Esophagus squamous epithelium (tissue), 5 donors: ENCODE measurements at places on chromosomes 5 and 9.

- DNase-seq, result no peak
Observed at GRCh38 chr5:112196584-112196983, 222.5 kb downstream of the EPB41L4A start.

GRCh38 chr5:107502676-107503060, 168.1 kb downstream of the EFNA5 start:
- no peak for DNase-seq

DNA sequence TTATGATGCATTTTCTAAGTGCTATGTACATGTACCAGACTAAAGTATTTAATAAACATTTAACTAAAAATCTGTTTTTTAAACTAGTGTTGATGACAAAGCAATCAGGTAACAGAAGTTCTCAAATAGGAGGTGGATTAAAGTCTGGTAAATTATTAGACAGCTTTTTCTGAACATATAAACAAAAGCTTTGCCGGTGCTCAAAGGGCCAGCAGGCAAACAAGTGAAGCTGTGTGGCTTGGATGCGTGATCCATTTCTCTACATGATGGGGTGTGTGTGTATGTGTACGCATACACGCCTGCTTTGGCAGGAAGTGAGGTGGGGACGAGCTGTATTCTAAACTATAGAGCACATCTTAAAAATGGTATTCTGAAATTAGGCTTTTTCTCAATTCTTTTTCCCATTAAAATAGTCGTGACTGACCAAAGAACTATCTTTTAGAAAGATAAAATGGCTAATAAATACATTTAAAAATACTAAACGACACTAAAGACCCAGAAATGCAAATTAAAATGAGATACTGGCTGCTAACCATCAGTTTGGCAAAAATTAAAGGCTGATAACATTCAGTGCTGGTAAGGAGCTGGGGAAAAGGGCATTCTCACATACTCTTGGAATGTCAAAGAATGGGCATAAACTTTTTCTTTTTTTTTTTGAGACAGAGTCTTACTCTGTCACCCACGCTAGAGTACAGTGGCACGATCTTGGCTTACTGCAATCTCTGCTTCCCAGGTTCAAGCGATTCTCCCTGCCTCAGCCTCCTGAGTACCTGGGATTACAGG, 174.0 kb downstream of the MAPKAP1 start:
- no peak for DNase-seq

DNA sequence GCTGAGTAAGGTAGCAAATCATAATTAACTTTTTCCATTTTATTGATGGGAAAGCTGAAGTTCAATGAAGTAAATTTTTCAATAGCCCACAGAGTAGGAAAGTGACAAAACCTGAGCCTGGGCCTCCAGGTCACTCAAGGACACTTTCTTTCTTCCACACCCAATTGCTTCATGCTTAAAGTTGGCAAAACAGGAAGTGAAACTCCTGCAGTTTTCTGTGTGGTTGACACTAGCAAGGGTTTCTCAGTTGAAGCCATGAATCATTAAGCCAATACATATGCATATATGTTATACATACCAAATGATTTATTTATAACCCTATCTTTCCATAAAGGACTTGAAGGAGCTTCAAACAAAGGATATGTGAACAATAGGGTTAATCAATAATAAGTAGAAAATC, 13.9 kb downstream of the TLR4 start:
- no peak for DNase-seq

DNA sequence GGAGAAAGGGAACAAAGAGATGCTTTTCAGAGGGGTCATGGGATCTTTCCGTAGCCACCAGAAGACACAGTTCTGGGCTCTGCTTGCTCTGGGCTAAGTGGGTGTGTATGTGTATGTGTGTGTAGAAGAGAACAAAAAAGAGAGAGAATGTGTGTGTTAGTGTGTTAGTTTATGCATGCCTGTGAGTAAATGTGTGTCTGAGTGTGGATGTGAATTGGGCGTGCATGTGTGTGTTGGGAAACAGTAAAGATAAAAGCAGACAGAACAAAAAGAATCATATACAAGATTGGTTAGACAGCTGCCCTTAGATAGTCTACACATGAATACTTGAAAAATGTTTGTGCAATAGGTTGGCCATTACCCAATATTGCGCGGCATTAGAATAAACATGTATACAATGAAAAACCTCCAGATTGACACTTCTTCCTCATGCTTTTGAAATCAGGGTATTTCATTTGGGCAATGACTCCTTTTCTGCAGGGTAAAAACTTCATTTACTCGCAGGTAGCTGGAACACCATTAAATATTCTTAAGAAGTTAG, 36.5 kb upstream of the HSPA9 start:
- DNase-seq, result no peak

DNA sequence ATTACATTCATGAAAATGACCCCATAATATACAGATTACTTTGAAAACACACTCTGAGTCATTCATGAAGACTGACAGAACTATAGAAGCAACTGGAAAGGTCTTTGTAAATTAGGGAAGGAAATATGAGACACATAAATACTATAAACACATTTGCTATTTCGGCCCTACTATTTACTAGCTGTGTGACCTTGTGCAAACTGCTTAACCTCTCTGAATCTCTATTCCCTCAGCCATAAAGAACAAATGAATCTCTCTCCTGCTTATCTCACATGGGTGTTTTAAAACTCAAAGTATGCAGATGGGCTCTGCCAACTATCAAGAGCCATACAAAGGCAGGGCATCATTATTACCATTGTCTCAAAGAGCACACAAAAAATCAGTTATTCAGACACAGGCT, 52.9 kb downstream of the APBA1 start:
- no peak for DNase-seq

DNA sequence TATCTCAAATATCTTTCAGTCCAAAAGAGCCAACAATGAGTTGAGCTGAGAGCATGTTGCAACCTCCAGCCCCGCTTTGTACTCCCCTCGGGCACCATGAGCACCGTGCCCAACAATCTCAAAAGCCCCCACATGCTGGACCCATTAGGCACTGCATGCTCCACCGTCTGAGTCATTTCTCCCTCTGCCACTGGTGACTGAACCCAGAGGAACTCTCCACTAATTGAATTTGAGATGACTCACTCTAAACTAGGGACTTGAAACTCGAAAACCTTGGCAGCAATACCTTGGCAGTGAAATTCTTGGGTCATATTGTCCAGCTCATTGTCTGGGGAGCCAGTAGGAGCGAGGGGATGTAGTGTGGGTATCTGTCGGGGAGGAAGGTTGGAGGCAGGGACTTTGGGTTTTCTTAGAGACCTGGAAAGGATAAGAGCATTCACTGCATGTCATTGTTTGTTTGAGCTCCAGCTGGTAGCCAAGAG, 49.9 kb upstream of the SLIT3 start:
- DNase-seq, result no peak

- DNase-seq, result no peak
Observed at GRCh38 chr5:5078009-5078897, 61.9 kb upstream of the ADAMTS16 start.

GRCh38 chr5:120988941-120989340, 524.8 kb downstream of the PRR16 start:
- no peak for DNase-seq

DNA sequence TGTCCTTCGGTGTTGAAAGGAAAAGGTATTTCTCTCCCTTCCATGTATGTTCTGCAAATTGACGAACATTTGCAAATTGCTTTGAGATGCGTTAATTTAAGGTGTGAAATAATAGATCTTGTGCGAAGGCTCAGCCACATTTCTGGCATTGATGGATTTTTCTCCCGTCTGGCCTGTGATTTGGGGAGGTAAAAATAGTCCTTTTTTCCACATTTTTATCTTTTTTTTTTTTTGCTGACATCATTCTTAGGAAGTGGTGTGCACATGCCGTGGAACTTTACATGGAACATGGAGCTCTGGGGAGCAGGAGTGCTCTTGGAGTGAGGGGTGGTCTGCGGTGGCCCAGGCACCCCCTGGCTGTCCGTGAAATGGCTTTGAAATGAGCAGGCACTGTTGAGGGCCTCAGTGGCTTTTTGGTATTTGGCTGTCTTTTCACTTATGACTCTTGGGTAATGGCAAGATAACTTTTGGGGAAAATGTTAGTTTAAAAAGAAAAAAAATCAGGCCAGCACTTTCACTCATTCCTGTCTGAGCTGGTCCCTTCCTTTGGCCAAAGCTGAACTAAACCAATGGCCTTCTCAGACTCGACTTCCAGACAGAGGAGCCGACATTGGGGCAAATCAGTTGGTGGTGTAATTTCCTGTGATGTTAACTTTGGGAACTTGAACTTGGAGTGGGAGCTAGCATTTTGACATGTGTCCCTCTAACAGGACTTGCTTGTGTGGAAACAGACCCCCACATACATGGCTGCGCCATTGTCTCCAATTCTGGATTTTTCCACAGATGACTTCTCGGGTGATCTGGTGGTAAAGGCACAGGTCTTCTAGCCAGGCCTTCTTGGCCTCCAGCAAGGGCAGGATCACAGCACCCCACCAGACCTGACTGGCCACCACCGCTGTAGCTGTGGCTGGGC, 4.2 kb downstream of the NEK6 start:
- DNase-seq, result no peak

GRCh38 chr5:135396459-135397055, 2.5 kb downstream of the MACROH2A1 start:
- no peak for DNase-seq

DNA sequence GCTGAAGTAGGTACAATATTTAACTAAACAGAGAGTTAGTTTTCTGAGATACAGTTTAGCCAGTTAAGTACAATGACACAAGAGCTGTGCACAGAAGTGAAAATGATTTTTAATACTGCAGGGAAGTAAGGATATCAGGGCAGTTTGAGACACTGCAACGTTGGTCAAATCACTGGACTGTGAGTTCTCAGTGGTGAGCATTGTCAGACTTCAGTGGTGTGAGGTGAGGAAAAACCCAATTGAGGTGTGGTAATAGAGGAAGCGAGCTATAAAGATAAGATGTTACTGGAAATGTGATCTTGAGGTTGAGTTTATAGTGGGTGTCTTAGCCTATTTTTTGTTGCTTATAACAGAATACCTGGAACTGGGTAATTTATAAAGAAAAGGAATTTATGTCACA, 12.8 kb upstream of the FBXL7 start:
- DNase-seq, result no peak

- DNase-seq, result no peak
Observed at GRCh38 chr5:111993242-111993641, 236.2 kb upstream of the NREP start.

GRCh38 chr5:78886341-78887230, 98.5 kb downstream of the ARSB start:
- no peak for DNase-seq

DNA sequence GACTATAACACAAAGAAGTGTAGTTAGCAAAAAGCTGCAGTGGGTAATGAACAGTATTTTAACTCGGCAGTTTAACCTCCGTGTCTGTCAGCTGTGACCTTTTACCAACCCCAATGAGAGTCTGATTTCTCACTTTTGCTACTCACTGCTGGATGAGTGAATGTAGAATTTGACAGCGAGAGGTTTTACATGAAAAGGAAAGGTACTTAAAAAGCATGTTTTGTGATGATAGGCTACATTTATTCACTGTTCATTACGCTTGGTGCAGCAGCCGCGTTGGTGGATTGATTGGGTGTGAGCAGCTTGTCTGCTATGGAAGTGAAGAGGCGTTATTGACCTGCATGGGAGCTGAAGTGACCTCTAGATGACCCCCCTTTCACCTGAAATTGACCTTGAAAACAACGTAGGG, 867.7 kb downstream of the NR2F1-AS1 start:
- DNase-seq, result no peak

GRCh38 chr5:58457050-58457449, 2.8 kb downstream of the PLK2 start:
- DNase-seq, result no peak

DNA sequence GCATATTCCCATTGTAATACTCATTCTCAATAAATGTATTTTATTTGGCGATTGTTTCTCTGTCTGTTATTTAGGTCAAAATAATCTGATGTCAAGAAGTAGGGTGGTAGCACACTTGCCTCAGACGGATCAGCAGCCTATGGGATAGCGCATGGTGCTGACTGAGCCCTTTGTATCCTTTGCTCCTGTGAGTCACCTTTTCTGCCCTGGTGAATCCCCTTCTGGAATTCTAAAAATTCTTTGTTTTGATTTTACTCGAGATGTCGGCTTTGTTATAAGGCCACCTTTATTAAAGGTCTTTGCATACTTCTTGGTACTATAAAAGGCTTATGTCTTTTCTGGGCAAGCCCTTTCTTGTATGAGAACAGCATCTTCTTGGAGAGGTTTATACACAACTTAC, 1187.8 kb downstream of the CDH9 start:
- DNase-seq, result no peak

DNA sequence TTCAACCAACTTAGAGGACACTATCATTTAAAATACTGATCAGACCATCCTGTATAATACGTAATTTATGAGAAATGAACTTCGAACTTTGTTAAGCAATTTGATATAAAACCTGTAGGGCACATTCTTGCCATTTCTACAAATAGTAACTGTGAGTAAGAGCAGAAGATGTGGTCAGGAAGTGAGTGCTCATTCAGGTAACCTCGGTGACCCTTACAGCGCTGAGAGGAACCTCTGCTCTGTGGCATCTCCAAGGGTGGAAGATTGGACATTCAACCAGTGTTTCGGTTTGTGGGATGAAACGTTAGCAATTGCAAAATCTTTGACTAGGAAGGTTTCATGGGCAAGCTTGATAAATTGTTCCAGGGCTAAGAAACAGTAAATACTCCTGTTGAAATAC, 194.8 kb upstream of the IRX2 start:
- no peak for DNase-seq
